ENCODE measurements at places on chromosomes 5 and 9.
A peak's percentile ranks its signal among the peaks of the same experiment; 100 is the strongest.

DNA sequence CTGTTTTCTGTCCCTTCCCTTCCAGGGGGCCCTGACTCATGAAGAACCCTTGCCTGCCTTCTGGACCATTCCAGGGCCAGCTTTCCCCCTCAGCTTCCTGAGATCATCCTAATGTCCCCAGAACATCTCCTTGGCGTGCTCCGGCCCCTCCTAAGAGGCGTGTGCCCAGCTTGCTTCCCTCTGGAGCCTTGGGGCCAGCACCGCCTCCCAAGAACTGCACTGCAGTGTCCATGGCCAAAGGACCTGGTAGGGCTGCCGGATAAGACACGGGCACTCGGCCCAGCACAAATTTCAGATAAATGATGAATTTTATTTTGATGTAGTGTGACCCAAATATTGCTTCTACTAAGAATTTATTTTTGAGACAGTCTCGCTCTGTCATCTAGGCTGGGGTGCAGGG is 20.7 kb upstream of the SLC12A7 start:
- DNase-seq = no peak

DNA sequence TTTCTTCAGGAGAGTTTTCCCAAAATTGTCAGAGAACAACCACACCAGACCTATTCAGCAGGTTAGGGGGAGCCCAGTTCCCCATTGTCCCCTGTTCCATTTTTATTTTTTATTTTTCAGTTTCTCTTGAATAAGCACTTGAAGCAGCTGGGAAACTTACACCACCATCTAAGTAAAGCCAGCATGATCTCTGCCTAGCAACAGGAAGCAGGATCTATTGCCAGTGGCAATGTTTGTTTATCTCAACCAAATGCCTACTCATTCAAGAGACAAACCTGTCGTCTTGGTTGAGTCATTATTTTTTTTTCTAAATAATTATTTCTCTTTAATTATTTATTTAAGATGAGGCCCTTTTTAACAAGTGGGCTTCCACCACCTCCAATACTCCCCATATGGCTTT is 379.3 kb downstream of the PLK2 start:
- DNase-seq = no peak

GRCh38 chr5:134609232-134609851 is 23.3 kb downstream of the SAR1B start:
- DNase-seq = no peak

DNA sequence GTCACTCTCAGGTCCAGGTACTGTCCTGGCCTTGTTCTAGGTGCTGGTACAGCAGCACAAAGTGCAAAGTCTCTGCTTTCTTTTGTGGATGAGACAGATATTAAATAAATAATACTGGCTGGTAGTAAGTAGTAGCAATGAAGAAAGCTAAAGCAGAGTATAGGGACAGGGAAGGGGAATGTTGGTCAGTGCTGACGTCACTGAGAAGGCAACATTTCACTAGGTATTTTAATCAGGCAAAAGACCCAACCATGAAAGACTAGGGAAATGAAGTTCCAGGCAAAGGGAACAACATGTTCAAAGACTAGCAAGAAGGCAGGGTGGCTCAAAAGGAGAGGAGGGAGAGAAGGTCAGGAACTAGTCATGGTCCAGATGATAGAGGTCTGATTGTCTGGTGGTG is 388.2 kb downstream of the YTHDC2 start:
- DNase-seq = no peak

GRCh38 chr9:127143920-127144465 is 21.6 kb upstream of the ANGPTL2 start:
- no peak for DNase-seq

- DNase-seq = no peak
Measured at GRCh38 chr5:100818340-100818739, 84.7 kb downstream of the ST8SIA4 start.

GRCh38 chr5:71693828-71694427 is 25.1 kb upstream of the CARTPT start:
- DNase-seq = no peak

GRCh38 chr5:6359555-6360322 is 18.6 kb downstream of the MED10 start:
- peak; percentile 47 for DNase-seq

GRCh38 chr5:106088462-106088861 is 1582.3 kb downstream of the EFNA5 start:
- no peak for DNase-seq

DNA sequence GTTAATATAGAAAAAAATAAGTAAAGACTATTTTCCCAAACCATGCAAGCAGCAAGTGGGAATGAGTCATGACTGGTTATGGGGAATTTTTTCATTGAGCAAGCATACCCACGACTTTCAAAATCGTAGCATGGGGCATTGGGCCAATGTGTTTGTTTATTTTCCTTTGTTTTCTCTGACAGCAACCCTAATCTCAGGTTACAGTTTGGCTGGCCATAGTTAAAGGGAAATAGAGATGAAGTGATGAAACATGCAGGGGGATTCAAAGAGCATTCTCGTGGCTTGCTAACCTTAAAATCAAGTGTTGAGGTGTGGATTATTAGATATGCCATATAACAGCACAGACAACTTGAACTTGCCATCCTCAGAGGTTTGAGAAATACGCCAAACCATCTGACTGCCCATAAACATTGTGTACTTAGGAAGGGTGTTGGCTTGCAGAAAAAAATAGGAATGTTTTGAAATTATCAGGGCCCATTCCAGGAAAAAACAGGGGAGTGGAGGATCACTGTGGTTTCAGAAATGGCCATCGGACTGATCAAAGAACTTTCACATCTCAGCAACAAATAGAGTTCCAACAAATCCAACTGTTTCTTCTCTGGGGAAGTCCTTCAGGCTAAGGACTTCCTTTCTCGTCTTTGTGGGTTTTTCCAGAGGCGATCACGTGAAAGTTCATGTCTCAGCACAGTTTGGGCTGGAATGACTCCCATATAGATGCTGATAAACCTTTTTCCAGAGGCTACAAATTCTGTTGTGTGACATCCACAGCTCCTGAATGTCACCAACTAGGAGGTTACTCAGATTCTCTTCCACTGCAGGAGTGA is 259.1 kb downstream of the SYK start:
- DNase-seq = no peak

GRCh38 chr5:35832762-35833161 is 23.9 kb upstream of the IL7R start:
- no peak for DNase-seq

DNA sequence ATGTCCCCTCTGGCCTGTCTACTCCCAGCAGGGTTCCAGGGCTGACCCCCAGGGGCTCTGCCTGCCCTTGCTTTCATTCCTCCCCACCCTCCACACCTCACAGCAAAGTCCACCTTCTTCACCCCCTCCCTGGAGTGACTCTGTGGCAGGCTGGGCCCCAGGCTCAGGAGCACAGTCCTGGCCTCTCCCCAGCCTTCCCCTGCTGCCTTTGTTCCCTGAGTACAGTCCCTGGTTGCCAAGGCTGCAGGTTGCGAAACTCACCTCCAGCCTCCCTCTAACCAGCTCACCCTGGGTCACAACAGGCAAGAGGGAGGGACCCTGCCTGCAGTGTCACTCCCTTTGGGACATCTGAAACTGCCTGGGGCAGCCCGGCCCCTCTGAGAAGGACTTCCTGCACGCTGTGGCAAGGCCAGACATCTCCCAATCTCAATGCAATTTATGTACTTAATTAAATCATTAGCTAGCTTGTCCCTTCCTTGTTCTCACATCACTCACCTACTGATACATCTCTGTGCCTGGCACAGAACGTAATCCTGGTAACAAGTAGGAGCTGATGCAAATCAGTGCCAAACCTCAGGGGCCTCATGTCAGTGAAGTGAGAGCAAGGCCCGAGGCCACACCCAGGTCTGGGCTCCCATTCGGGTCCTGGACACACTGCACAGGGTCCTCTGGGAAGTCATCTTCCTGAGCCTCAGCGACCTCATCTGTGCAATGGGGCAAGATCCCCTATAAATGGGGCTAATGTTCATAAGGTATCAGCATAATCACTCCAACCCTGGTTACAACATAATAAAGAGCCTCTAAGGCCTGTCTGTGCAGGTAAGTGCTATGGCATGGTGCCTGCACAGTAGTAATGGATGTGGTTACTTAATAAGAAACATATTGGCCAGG is 27.3 kb upstream of the TRIM14 start:
- DNase-seq = no peak

DNA sequence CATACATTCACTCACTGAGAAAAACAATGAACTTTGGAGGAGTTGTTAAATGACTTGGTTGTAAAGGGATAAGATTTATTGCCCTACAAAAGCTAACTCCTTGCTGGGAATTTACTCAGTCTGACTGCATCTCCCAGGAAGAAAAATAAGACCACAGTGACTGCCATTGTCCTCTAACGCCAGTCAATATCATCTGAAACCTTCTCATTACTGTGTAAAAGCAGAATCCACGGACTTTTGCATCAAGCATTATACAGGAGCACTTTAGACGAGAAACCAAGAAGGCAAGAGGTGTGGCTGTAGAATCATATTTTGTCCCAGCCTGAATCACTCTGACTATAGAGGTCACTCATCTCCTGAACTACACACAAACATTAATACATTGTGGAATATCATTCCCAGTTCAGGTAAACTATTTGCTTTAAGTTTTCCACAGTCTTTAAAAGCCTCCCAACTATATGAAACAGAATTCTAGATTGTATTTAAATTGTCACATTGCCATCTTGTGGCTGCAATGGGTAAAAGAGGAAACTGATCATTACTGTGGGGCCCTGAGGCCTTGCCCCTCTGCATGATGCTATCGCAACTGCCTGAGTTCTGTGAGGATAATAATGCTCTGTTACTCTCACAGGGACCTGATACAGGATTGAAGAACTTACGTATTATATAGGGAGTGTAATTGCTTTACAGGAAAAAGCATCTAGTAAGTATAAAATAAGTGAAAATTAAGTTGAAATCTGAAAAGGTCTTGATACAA is 142.9 kb downstream of the SLCO4C1 start:
- no peak for DNase-seq

DNA sequence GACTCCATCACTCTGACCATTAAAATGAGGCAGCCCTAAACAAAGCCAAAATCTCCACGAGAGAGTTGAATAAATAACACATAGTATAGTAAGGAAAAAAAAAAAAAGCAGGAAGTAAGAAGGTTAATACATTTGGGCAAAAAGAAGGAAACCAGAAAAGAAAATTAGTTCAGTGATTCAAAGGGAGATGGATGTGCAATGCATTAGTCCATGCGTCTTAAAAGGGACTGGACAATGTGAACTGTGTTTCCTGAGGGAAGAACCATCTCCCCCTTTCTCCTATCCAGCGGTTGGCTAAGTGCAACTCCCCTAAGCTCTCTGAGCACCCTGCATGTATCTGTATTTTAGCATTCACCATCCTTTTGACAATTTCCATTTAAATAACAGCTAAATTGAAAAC is 1.4 kb downstream of the ANKRA2 start:
- DNase-seq = no peak

DNA sequence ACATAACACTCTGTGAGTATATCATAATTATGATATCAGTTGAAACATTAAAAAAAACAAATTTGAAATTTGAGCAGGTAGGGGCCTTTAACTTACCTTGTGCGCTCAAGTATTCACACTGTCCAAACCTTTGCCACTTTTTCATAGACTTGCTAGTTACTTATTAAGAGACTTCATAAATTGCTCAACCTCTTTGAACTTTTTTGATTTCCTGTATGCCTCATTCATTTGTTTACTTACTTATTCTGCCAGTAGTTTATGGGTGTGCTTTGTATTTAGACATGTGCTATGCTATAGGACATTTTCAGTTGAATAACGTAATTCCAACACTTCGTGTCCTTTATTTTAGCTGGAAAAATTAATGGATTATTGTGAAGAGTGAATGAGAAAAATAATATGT is 204.8 kb downstream of the HCN1 start:
- no peak for DNase-seq

DNA sequence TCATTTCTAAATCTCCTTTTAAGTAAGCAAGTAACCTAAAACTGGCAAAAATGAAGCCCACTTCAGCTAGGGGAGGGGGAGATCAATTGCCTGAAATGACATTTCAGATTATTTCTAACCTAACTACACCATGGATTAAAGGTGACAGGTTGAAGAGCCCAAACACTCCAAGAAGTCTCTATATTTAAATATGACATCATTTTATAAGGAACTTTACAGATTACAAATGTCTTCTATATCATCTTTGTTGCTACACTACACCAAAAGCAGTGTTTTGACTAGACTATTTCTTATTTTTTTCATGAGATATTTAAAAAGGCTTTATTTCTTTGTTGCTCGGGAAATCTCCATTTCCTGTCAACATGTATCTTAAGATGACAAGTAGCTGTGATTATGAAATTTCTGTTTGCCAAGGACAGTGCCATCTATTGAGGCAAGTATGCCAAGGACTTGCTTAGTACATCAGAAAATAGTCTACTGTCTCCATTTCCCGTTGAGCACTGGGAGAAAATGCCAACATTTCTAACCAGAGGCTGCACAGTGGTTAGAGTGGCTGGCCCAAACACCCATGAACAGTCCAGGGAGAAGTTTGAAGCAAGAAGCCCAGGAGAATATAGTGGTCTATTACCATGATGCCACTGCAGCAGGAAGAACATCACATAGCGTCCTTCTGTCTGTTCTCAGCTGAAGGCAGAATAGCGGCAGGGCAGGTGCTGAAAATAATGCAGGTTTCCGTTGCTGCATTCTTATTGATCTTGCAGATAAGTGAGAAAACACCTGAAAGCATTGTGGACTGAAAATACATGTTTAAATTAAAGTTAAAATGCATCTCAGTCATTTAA is 93.4 kb upstream of the ITGA2 start:
- no peak for DNase-seq

DNA sequence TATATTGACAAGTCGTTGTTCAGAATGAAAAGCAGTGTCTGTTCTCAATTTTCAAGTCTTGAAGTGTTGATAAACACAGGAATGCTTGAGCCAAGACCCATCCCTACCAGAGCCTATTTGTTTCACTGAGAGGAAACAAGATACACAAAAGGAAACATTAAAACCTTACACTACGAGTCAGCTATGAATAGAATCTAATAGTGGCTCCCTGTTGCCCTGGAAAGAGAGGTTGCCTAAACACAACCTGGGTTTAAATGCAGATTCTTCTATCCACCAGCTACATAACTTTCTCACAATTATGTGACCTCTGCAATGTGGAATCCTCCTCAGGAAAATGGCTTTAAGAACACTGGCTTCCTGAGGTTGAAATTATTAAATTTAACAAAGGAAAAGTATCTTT is 29.1 kb upstream of the BNC2 start:
- DNase-seq = no peak

- no peak for DNase-seq
Measured at GRCh38 chr5:178496642-178497041, 93.6 kb downstream of the COL23A1 start.

Data from CD4-positive, alpha-beta T cell treated with Interleukin-6 for 4 hours (primary cell).